Cardiac muscle cell (in vitro differentiated cells and primary cell): ENCODE measurements at places on chromosomes 4 and X.

DNA sequence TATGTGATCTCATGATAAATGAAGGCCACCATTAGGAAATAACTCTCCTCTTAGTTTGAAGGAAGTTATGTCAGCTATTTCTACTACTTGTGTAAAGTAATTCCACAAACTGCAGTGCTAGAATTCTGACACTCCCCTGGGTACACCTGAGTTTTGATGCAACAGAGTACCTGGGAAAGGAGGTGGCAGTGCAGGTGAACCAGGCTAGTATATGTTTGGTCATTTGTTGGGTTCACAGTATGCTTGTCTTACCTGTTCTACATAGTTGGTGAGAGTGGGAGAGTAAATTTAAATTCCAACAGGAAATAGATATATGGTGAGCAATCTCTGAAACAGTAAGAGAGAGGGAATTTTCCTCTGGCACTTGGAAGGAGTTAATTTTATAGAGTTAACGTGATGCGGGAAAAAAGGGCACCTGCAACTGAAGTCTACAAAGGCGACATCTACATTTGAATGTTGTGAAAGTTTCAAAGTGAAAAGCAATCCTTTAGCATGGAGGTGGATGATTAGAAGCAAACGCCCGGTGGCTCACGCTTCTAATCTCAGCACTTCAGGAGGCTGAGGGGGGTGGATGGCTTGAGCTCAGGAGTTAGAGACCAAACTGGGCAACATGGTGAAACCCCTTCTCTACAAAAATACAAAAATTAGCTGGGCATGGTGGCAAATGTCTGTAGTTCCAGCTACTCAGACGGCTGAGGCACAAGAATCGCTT is 8.3 kb upstream of the SLC10A6 start:
- no peak for DNase-seq

GRCh38 chrX:150334981-150335380 is 28.1 kb upstream of the MAMLD1 start:
- no peak for DNase-seq

GRCh38 chr4:110518889-110519490 is 43.0 kb downstream of the ENPEP start:
- DNase-seq = peak; percentile 40

DNA sequence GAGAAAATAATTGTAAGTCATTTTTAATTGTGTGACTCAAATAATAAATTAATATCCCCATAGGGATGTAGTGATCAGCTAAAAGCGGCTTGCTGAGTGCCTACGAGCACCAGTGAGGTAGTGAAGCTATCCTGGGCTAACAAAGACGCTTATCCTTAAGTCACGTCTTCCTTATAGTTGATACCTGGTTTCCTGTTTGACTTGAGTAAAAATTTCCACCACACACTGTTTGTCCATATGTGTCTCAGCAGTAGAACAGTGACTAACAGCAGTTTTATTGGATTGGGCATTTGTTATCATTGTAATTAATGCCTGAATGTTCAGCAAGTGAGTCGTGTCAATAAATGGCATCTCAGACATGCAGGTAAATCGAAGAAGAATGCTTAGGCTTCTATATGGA is 241.1 kb downstream of the GRXCR1 start:
- DNase-seq = no peak

GRCh38 chr4:158630893-158631292 is 40.8 kb downstream of the C4orf46 start:
- peak; percentile 76 for DNase-seq

- no peak for DNase-seq
Measured at GRCh38 chrX:20397587-20397986, 130.9 kb upstream of the RPS6KA3 start.

- no peak for DNase-seq
Measured at GRCh38 chr4:20646287-20646686, 54.0 kb upstream of the PACRGL start.

- no peak for DNase-seq
Measured at GRCh38 chr4:83370640-83370906, 35.9 kb upstream of the HPSE start.
